ENCODE measurements at places on chromosomes 4 and X. TPM values are rescaled to one million over a fixed set of nuclear protein-coding genes. Genes with fewer than 3 reads are reported as not detected.

- DNase-seq: no peak
Observed at GRCh38 chr4:6404611-6405396, 67.6 kb downstream of the PPP2R2C start.

DNA sequence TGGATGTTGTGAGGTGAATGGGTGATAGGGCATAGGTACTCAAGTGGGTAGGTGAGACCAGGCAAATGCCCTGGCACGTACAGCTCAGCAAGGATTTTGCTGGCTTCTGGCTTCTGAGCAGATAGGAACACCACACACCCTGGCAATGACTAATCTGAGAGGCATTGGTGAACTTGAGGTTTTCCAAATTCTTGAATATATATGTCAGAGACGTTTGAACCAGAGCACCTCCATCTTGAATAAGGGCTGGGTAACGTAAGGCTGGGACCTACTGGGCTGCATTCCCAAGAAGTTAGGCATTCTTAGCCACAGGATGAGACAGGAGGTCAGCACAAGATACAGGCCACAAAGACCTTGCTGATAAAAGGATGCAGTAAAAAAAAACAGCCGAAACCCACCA, 204.5 kb downstream of the NLGN4X start:
- DNase-seq: no peak

- no peak for DNase-seq
Observed at GRCh38 chrX:23497919-23498318, 163.3 kb downstream of the PTCHD1 start.

- DNase-seq: no peak
Observed at GRCh38 chr4:124201636-124202035, 510.9 kb downstream of the ANKRD50 start.

DNA sequence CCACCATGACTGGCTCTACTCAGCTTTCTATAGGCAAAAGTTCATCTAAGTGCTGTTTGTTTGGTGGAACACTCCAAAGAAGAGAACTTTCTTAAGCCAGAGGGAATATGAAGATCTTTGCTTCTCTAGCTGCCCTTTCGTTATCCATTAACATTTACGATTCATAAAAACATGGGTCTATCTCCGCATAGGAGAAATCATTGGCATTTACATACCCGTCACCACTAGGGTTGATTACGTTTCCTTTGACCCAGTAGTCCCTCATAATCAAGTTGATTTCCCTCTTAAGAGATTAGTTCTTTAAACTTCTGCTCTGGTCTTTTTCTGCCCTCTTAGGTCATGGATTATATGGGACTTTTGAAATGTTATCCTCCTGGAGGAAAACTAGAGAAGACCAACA, 57.5 kb downstream of the PTCHD1 start:
- DNase-seq: no peak

- DNase-seq: peak; percentile 45
Observed at GRCh38 chrX:119512146-119512800, 44.0 kb downstream of the SLC25A5 start.

DNA sequence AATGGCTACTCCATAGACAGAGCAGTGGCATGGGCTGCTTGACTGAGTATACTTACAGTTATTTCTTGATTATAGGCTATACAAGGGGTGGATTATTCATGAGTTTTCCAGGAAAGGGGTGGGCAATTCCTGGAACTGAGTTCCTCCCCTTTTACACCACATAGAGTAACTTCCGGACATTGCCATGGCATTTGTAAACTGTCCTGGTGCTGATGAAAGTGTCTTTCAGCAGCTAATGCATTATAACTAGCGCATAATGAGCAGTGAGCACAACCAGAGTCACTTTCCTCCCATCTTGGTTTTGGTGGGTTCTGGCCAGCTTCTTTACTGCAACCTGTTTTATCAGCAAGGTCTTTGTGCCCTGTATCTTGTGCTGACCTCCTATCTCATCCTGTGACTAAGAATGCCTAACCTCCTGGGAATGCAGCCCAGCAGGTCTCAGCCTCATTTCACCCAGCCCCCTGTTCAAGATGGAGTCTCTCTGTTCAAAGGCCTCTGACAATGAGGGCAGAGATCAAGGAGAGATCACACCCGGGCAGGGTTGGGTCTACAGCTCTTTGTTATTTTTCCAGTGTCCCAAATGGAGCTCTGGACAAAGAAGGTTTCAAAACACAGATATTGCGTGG, 468.4 kb upstream of the PRKX start:
- DNase-seq: no peak

DNA sequence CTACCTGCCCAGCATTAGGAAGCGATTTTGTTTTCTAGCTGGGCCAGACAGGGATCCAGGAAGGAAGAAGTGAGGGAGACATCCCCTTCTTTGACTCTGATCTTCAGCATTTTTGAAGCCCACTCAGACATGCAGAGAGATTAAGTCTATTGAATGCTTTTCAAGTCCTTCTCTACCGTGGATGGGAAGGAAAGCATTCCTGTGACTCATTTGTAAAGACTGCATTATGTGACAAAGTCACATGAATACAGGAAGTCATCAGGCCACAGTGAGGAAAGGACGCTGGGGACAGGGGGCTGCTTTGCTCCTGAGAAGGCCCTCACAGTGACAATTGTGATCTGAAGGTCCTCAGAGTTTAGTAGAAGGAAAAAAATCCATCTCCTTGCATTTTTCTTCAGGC, 67.4 kb upstream of the GBA3 start:
- DNase-seq: no peak

The SYP gene
- total RNA-seq: 1.9 TPM

The SLC34A2 gene
- 32.1 TPM for total RNA-seq

The DGKK gene
- total RNA-seq: not detected
